Germinal center (tissue), 1 donor: ENCODE measurements at places on chromosomes 3 and 15.

DNA sequence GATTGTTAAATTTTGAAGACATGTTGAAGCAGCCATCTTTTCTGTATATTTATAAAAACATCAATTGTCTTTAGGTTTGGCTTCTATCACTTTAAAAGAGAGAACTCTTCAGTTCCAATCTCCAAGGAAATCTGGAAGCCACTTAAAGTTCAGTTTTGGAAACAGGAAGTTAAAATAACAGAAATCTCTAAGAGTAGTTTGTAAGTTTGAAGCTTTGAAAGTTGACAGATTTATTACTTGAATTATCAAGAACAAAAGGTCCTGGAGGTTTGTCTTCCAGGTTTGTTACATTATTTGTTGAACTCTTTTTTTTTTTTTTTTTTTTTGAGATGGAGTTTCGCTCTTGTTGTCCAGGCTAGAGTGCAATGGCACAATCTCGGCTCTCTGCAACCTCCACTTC lies 30.0 kb downstream of the RNF111 start:
- no peak for DNase-seq

GRCh38 chr3:100256731-100257151 lies 4.1 kb upstream of the TBC1D23 start:
- no peak for DNase-seq

GRCh38 chr3:8733332-8734094 lies at the start of gene CAV3:
Gene CAV3, plus strand, starts transcription at chr3:8733802. Its CDS starts 75 bp downstream, at chr3:8733877.
- no peak for DNase-seq

- peak; percentile 15 for DNase-seq
Measured at GRCh38 chr15:80418892-80419537, 14.8 kb downstream of the ARNT2 start.

DNA sequence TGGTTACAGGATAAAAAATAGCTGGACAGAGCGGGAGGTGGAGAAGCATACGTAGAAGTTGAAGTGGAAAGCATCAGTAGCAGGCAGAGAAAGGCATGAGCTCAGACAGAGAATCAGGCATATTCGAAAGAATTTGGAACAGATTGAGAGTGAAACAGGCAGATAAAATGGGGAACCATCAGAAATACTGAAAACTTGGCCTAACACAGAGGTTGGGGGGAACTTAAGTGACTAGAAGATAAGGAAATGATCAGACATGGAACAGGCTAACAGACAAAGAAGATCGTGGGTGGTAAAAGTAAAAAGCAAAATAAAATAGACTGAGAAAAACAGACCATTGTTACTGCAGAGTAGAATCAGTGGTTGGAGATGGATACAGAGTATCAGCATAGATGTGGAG lies 32.9 kb downstream of the GTF2E1 start:
- no peak for DNase-seq

DNA sequence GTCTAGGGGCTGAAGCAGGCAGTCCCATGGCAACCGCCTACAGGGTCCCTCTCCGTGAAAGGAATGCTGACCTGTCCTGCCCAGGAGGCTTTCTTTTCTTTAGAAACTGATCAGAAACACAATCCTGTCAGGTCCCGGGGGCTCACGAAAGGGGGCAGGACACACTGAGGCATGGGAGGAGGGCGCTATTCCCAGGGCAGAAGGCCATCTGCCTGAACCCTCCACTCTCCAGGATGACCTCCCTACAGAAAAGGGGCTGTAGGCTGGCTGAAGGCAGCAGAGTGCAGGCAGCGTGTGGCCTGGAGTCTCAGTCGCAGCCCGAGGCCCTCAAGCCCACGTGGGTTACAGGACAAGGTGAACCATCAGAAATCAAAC lies 18.4 kb upstream of the LRRK1 start:
- DNase-seq, result no peak

DNA sequence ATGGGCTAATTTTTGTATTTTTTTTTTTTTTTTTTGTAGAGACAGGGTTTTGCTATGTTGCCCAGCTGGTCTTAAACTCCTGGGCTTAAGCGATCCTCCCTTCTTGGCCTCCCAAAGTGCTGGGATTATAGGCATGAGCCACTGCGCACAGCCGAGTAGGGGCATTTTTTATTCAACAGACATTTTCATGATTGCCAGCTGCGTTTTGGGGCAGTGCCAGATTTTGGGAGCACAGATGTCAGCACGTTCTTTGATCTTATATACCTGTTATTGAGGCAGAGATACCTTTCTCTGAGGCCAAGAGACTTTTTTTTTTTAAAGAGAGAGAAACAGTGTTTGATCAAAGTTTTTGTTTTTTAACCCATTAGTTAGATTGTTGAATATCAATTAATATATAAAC lies 16.8 kb downstream of the NEO1 start:
- DNase-seq, result no peak

DNA sequence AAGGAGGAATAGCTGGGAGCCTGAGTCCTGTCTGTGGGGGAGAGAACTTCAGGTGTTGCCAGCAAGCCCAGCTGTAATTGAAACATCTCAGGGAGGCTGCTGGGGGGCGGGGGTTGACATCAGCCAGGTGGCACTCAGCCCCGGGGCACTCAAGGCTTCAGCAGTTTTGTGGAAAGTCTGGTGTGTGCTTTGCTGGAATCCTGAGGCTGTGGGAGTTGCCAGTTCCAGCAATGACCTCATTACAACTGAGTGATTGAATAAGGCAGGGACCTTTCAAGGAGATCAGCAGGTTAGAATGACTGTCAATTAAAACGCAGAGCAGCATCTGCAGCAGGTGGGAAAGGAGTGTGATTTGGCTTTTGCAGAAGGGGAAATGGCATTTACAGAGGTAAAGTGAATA lies 75.7 kb downstream of the FAM43A start:
- no peak for DNase-seq

DNA sequence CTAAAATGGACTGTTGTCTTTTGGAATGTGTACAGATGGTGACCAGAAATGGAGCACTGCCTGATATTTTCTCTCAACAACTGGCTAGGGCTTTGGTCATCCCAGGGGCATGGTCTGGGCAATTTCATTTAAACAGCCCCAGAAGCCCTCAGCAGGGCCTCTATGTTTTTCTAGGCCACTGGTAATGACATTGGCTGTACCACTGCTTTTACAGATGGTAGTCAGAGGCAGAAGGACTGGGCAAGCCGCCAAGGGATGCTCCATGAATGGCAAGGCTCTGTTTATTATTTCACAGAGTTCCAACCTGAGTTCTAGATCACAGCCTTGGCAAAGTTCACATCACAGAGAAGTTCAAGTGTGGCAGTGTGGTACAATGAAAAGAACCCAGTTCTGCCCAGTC lies 37.0 kb upstream of the LMCD1 start:
- no peak for DNase-seq

- no peak for DNase-seq
Measured at GRCh38 chr3:52450489-52451236, 3.2 kb downstream of the TNNC1 start.

DNA sequence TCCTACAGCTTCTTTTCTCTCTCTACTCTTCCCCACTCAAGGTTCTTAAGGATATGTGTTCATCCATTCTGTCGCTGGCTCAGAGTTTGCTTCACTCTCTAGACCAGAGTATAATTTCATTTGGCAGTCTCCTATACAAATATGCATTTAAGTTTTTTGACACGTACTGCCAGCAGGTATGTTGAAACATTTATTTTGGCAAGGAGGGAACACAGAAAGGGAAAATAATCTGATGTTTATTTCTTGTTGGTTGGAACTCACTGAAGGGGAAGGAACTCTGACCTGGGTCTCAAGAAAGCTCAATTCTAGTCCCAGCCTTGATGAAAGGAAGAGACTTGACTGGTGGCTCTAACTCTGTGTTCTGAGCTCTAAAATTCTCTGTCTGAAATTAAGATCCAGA lies 21.6 kb downstream of the FANCD2 start:
- DNase-seq, result no peak

- no peak for DNase-seq
Measured at GRCh38 chr15:98289747-98290146, 329.2 kb downstream of the ARRDC4 start.

DNA sequence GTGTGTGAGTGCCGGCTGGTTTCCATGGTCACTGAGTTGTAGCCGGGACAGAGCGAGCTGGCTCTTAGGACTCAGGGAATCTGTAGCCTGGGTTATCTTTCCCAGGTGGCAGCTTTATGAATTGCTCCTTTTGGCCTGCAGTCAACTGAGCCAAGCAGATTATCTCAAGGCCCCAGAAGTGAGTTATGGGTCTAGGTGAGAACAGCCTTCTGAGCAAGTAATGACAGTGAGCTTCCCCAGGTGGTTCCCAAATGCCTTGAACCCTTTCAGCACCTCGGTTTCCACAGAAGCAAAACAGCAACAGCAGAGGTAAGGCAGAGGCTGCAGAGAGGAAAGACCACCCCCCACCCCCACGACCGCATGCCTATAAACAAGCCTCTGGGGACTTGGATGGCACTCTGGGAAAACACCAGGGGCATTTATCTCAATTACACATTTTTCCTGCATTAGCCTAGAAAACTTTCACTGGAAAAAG lies 56.7 kb upstream of the DGKG start:
- no peak for DNase-seq

DNA sequence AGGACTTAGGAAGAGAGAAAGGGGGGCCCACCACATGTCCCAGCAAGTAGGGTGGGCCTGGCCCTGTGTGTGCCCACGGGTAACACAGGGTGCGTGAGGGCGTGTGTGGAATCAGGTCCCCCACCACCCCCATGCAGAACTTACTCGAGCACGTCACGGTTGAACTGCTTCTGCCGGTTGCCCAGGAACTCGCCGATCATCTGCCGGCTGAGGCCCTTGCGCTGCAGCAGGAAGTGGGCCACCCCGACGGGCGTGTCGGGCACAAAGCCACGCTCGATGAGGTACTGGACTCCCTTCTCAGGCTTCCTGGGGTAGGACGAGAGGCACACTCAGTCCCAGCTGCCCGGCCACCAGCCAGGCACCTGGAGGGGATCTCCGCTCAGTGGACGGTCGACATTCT lies 83.1 kb upstream of the RPL32 start:
- peak; percentile 59 for DNase-seq

DNA sequence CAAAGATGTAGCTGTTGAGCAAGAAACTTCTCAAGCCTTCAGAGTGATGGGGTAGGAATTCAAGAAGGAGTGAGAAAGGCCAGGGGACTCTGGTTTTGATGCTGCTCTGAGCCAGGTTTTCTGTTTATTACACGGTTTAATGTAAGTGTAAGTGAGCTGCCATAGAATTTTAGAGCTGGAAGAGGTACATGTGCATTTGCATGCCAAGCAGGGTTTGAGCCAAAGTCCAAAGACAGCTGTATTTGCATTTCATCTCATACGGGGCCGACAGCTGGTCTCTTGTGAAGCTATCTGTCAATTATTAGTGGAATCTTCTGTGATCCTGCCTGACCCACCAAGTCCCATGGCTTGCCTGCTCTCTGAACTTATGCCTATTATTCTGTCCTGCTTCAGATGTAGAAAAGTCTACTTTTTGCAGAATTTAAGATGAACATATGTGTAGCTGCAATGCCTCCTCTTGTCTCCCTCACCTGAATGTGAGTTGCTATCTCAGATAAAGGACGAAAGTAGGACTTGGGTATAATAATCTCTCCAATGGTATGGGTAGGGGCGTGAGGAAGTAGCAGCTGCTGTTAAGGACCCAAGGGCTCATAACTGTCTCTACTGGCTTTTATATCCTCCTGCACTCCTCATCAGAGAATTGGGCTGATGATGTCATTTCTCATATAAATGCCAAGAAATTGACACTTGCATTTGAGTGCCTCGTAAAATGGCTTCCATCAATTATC lies 160.0 kb downstream of the SQOR start:
- DNase-seq, result no peak

DNA sequence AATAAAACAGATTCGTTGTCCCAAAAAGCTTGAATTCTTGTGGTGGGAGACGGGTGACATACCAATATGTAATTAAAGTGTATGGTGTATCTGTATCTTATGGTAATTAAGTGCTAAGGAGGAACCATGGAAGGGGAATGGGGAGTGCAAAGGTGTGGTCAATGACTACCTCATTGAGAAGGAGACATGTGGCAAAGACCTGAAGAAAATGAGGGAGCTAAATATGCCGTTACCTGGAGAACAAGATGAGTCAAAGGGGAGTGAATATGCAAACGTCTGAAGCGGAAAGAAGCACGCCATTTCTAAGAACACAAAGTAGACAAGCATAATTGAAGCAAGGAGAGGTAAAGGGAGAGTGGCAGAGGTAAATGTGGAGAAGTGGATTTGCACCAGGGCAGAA lies 115.7 kb downstream of the SI start:
- no peak for DNase-seq

GRCh38 chr3:196625331-196625730 lies 14.2 kb upstream of the NRROS start:
- no peak for DNase-seq

DNA sequence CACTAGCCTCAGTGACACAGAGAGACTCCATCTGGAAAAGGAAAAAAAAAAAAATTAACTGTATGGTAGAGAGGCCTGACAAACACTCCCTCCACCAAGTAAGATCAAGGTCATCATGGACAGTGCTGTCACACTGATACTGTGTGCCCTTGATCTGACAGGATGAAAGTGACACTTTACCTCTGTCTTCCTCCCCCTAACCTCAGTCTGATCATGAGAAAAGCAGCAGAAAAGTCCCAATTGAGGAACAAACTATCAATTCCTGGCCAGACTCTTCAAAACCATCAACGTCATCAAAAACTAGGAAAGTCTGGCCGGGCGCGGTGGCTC lies 26.7 kb downstream of the PGPEP1L start:
- no peak for DNase-seq

DNA sequence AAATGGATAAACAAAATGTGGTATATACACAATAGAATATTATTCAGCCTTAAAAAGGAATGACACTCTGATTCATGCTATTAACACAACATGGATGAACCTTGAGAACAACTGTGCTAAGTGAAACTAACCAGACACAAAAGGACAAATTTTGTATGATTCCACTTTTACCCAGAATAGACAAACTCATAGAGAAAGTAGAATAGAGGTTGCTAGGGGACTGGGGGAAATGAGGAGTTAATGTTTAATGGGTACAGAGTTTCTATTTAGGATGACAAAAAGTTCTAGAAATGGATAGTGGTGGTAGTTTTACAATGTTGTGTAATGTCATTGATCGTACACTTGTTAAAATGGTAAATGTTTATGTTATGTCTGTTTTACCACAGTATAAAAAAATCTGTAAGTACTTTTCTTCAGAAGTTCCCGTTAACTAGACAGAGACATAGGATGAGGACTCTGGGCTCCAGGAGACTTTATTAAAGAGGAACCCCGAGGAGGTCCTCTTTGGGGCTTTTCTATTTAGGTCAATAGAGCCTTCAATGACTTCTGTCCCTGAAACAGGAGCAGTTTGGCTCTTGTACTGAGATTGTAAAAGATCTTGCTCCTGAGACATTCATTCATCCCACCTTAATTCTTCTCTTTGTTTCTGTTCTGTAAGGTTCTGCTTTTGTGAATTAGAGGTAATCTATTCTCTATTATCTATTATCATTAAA lies 24.5 kb downstream of the ABHD6 start:
- DNase-seq, result no peak

GRCh38 chr3:54845551-54845950 lies 82.3 kb downstream of the LRTM1 start:
- DNase-seq, result no peak
